ENCODE measurements at places on chromosomes 16 and 17.

GRCh38 chr17:80359422-80360110, 55.4 kb upstream of the ENDOV start:
- DNase-seq = no peak

DNA sequence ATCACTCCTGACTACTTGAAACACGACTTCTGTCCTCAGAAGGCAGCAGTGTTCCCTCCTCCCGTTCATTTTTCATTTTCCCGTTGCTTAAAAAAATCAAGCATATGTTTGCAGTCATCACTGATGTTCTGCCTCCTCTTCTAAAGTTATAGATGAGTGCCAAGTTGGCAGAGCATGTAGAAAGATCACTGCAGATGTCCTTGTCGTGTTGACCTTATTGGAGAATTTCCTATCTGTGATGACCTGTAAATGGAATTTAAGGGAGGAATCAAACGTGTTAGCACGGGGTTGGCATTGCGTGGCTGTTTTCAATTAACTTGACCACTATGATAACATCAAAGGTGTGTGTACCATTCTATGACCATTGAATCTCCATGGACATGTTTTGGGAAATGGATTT, 396.7 kb downstream of the WWOX start:
- DNase-seq = no peak

DNA sequence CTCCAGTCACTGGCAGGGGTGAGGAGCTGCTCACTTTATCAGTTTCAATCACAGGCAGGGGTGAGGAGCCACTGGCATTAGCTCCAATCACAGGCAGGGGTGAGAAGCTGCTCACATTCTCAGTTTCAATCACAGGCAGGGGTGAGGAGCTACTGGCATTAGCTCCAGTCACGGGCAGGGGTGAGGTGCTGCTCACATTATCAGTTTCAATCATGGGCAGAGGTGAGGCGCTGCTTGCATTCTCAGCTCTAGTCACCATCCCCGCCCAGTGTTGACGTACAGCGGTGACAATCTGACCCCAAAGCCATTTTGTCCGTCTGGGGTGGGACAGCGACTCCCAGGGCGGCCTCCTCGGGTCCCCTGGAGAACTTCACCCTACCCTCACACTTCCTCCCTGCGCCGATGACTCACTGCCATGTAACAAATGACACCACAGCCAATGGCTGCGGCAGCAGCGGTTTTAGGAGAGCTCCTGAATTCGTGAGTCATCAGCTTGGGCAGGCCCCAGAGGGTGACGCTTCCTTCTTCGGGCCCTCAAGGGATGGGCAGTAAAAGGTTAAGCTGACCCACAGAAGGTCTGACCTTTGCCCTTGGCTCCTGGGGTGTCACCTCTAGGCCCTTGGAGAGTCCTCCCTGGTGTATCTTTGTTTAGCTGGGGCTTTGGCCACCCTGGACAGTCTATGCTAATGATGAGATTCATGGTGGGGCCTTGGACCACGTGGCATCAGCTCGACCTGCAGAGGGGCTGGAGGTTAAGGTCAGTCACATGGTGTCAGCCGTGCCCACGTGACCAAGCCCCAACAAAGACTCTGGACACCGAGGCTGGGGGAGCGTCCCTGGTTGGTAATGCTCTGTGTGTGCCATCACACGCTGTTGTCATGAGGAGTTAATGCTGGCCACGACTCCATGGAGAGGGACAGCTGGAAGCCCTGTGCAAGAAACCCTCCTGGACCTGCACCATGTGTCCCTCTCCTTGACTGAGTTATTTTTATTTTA, 171.7 kb downstream of the C16orf95 start:
- no peak for DNase-seq

- DNase-seq = no peak
Measured at GRCh38 chr17:66398059-66398458, 95.6 kb downstream of the PRKCA start.

DNA sequence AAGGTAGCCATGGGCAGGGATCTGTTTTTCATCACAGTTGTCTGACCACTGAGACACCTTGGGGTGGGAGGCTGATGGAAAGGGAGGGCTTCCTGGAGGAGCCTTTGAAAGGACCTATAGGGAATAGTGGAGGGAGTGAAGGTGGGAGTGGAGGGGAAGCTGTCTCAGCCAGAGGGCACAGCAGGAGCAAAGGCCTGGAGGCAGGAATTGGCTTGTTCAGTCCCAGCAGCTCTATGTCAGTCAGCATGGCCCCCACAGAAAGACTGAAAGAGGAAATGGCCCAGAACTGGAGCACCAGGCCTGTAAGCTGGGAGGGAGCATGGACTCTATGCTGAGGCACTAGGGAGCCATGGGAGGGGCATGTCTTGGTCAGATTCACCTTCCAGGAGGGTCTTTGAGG, 12.8 kb upstream of the CBFB start:
- no peak for DNase-seq

- DNase-seq = no peak
Measured at GRCh38 chr16:80372341-80372740, 168.5 kb upstream of the DYNLRB2 start.

DNA sequence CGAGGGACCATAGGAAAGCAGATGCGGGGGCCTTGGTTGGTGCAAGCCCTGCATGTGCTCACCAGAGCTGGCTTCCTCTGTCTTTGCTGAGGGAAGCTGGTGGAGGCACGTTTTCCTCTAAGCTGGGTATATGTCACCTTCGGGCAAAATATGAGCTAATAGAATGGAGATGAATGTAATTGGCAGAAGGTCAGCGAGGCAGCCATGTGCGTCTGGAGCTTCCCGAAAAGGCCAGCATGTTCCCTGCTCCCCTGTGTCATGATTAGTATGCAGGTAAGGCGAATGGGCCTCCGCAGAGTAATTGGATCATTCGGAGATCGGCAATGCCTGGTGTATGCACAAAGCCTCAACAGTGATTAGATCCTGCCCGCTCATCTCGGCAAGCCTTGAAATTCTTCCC, 806.2 kb upstream of the EEF2KMT start:
- no peak for DNase-seq
